ENCODE measurements at places on chromosomes 13 and 19.

DNA sequence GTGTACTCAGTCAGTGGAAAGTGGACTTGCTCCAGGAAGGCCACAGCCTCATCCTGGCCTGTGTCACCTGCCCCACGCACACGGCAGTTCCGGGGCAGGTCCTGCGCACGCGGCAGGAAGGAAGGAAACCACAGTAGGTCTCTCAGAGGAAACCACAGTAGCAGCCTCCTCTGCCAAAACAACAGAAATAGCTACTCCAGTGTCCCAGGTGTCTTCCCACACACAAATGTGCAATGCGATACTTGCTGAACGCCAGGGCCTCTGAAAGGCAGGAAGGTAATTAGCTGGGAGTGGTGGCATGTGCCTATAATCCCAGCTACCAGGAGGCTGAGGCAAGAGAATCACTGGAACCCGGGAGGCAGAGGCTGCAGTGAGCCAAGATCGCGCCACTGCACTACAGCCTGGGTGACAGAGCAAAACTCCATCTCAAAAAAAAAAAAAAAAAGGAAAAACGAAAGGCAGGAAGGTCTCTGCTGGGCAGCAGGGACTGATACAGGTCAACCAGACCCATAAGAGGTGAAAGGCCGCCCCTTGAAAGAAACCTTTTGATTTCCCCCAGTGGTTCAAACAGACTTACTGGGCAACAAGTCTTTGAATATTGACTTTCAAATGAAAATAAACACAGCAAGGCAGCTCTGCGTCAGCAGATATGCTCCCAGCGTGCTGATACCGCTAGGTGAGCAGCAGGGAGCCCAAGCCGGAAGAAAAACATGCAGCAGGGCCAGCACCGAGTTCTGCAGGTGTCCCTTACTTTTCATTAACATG is 49.5 kb downstream of the CRYL1 start:
- no peak for DNase-seq

GRCh38 chr19:8302734-8303133 is 5.4 kb downstream of the CD320 start:
- DNase-seq = no peak

DNA sequence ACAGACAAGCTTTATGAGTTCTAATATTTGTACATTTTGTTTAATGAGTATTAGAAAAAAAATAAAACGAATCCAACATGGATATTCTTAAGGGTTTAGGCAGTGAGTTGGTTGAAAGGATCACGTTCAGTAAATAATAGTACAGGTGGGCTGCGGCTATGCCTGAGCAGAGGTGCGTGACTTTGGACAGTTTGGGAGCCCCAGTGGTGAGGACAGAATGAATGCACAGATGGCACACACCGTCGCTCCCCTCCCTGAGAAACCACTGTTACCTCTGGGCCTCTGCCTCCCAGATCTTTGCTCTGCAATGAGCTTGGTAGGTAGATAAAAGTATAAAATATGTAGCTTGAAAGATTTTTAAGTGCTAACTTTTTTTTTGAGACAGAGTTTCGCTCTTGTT is 153.3 kb downstream of the SIPA1L3 start:
- DNase-seq = no peak

- no peak for DNase-seq
Observed at GRCh38 chr13:100291624-100292023, 202.7 kb downstream of the PCCA start.

DNA sequence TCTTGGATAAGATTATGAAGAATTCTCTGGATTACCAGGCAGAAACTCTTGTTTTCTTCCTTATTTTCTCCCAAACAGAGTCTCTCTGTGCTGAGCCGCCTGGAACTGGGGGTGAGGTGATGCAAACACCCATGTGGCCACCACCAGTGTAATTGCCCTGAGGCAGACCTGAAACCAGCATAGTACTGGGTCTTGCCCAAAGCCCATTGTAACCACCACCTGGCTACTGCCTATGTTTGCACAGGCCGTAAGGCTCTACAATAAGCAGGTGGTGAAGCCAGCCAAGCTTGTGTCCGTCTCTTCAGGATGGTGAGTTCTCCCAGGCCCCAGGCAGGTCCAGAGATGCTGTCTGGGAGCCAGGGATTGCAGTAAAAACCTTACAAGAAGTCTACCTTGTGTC is 18.9 kb upstream of the KBTBD7 start:
- no peak for DNase-seq

GRCh38 chr19:30204721-30205120 is 167.5 kb upstream of the ZNF536 start:
- DNase-seq = no peak

GRCh38 chr13:48004201-48004600 is 3.1 kb upstream of the SUCLA2 start:
- DNase-seq = peak; percentile 12

DNA sequence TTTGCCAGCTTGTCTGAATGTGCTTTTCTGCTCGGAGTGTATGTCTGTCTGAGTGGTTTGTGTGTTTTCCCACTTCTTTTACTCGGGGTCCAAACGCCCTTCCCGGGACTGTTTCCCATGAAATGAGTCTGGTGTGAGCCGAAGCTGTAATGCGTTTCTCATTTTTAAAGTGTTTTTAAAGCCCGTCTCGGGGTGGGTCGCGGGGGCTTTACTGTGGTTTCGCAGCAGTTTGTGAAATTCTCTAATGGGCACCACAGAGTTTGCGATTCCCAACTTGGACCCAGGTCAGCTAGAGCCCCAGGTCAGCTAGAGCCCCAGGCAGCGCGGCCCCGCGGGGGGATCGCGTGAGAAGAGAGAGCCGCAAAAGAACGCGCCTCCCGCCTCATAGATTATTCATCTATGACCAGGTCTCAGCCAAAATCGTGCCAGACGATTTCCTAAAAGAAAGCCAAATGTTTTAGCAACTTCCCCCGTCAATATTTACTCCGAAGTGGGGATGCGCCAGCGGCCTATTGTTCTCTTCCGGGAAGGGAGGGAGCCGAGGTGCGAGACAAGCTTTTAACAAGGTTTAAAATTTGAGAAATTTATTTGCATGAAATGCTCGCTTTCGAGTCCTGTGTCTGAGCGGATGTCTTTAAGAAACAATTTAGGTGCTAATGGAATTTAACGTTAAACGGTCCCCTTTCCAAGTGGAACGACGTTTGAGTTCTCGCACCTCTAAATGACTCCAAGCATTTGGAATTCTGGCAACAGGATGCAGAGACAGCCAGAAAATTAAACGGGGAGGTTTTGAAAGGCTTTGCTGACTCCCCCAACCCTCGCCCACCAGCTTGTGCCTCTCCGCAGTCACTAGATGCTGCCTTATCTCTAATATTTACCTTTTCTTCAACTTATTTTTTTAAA is 2.2 kb downstream of the ZIC2 start:
- DNase-seq = no peak

DNA sequence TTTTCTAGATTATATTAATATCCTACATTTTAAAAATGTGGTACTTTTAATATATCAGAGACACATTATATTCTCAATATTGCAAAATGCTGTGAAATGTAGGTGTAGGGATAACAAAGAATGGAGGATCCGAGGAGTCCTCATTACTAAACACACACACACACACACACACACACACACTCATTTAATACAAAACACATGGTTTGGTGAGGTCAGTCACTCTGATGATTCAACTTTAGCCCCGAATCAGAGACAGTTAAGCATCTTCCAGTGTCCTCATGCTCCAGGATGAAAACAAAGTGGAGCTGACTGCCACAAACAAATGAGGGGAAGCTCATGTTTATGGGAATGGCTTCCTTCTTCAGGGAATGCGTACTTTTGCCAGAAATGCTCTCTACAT is 147.5 kb downstream of the CYSLTR2 start:
- no peak for DNase-seq

DNA sequence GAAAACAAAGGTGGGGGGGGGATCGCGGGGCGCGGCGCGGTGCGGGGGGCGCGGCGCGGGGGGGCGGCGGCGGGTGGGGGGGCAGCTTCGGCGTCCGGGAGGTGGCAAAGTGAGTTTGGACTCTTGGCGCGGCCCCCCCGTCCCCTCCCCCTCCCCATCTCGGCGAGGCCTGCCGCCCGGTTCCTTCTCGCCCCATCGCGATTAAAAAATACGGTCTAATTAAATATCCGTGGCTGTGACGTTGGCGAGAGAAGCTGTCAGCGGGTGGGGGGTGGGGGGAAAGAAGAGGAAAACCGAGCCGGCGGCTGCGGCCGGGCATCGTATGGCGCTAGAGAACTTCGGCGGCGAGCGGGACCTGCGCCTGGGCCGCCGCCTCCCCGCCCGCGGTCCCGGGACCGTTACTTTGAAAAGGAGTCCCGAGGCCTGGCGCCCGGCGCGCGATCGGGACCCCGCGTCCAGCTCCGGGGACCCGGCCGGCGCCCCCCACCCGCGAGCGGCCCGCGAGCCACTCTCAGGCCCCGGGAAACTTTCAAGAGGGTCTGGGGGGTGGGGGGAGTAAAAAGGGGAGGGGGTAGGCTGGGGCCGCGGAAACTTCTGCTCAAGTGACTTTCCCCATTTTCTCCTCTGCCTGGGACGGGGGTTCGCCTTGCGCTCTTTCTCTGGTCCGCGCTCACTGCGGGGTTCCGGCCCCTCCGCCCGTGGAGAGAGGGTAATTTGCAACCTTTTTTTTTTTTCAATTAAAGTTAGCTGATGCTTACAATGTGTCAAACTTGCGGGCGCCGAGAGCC is 146.3 kb upstream of the ZNF536 start:
- no peak for DNase-seq

DNA sequence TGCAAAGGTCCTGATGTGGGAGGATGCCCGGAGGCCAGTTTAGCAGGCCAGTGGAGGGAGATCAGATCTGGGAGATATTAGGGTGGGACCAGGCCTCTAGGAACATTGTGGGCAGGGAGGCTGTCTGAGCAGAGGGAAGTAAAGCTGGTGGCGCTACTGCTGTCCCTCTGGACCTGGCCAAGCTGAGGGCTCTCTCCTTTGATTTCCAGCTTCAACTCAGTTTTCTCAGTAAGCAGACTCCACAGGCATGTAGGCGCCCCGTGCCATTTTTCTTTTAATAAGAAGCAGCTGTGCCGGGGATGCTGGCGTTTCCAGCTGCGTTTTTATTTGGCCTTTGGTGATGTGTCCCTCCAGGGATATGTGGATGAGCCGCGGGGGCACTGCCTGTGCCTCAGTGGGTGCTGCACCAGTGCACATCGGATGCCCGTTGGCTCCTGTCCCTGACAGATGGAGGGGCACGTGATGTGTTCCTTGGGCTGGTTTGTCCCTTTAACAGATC is 6.7 kb downstream of the DNM2 start:
- DNase-seq = peak; percentile 27

DNA sequence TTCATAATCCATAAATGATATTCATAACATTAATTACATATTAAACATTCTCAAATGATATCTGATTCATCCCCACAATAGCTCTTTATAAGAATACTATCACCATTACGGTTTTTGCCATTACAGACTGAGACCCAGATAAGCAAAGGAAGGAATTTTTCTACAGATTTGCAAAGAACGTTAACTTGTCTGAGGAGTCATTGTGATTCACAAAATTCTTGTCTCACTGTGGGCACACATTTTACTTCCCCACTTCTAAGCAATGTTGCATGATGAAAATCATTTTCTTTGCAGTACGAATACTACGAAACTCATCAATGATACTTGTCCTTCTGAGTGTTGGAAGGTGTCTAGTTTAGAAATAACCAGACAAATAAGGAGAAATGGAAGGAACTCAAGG is 70.1 kb downstream of the NALCN start:
- no peak for DNase-seq

- DNase-seq = no peak
Observed at GRCh38 chr19:39130337-39131254, 5.0 kb downstream of the PAK4 start.

GRCh38 chr19:29851769-29852521 is 40.2 kb downstream of the CCNE1 start:
- DNase-seq = no peak

GRCh38 chr19:52592301-52592700 is 22.2 kb downstream of the ZNF701 start:
- DNase-seq = no peak

- DNase-seq = no peak
Observed at GRCh38 chr13:22468824-22469223, 712.0 kb upstream of the SGCG start.

DNA sequence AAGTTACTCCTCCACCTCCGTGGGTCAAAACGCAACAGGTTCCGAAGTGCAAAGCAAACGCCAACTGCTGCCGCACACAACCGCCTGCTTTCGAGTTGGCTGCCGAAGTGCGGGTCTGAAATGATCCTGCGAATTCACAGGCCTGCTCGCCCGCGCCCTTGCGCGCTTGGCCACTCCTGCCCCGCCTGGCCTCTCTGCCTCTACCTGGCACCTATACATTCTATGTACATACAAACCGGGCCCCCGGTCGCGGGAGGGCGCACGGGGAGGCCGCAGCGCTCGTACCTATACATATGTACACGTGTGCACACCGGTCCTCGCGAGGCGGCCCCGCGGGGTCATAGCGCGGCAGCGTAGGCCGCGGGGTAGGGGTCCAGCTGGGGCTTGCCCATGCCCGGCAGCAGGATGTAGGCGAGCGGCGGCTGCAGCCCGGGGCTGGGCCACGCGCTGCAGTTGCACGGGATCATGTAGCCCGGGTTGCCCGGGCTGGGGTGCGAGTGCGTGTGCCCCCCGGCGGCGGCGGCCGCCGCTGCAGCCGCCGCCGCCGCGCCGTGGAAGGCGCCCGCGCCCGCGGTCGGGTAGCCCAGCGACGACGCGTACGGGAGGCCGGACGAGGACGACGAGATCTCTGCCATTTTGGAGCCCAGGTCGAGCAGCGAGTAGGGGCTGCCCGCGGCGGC is 1.3 kb downstream of the SOX21 start:
- DNase-seq = peak; percentile 13

GRCh38 chr13:110454956-110455355 is 106.6 kb downstream of the RAB20 start:
- no peak for DNase-seq

GRCh38 chr13:35765366-35765765 is 288.9 kb upstream of the MAB21L1 start:
- DNase-seq = no peak

DNA sequence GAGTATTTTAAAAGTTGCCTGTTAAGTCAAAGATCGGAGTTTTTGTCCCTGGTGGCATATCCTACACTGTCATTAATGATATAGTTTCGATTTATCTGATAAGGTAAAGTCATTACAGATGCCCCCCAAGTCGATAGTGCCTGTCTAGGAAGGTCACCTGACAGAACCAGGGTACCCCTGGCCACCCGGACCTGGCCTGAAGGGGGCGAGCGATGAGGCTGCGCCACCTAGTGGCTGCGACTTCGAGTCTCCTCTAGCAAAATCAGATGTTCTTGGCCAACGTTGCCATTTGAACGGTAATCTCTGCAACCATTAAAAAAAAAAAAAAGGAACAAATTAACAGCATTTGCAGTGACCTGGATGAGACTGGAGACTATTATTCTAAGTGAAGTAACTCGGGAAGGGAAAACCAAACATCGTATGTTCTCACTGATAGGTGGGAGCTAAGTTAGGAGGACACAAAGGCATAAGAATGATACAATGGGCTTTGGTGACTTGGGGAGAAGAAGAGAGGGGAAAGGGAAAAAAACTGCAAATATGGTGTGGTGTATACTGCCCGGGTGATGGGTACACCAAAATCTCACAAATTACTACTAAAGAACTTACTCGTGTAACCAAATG is 565.1 kb downstream of the LIG4 start:
- peak; percentile 52 for DNase-seq

Measured in midbrain (tissue), 1 donor.